ENCODE measurements at places on chromosomes 16 and 17.

DNA sequence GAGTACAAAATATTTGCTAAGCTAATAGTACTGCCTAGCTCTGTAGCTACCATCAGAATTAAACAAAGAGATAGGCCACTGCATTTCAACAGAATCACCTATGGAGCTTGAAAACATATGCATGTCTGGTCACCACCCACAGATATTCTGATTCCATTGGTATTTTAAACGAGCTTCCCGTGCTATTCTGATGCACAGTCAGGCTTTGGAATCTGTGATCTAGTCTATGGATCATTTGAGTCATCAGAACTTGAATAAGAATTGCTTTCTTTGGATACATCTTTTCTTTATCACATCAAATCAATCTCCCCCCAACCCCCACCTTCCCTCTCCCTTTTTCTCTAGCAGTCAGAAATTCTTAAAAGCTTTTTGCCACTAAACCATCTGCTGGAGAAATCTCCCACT is 124.7 kb downstream of the NPIPB5 start:
- peak; percentile 9 for DNase-seq

GRCh38 chr17:79207960-79208359 is 133.3 kb downstream of the ENGASE start:
- DNase-seq, result no peak

DNA sequence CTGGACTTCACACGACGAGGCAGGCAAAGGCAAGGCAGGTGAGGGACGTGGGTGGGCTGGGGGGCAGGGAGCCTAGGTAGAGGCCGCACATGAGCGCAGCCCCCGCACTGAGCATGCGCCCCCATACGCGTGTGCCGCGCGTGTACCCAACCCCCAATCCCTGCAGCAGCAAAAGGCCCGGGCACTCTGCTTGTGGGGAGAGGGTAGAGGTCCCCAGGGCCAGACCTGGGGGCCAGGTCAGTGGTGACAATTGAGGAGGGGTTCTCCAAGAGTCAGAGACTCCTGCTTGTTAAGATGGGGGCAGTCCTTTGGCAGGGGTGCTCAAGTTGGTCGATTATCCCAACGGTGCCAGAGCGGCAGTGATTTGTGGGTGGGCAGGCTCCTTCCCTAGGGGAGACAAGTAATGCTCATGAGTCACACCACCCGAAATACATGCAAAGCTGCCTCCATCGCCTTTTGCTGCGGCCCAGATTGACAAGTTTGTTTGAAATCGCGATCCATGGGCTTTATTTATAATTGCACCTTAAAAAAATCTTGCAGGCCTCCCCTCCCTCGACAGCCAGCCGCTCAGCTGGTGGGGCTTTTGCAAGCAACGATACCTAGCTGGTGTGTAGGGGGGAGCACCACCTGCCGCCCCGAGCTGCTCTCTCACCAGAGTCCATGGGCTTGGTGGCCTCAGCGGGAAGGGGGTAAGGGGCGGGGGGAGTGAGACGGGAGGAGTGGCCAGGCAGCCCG is 1.1 kb upstream of the GIT1 start:
- DNase-seq, result peak; percentile 64

GRCh38 chr17:17924131-17924856 is 47.9 kb downstream of the TOM1L2 start:
- DNase-seq, result peak; percentile 62

- DNase-seq, result no peak
These were observed 78.5 kb downstream of the C16orf78 start for GRCh38 chr16:49452108-49452507.

DNA sequence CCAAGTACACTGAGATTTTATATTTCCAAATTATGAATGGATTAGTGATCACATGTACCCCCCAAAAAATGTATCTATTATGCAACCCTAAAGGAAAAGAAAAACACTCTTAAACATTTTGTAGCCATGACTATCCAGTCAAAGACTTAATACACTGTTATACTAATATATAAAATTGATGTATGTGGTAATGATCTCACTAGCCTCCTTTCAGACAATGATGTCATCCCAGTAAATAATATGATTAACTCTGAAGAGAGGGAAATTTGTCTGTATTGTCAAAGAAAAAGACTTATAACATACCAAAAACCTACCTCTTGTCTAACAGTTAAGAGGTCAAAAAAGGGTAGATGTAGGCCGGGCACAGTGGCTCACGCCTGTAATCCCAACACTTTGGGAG is 80.7 kb downstream of the USP32 start:
- DNase-seq, result no peak

DNA sequence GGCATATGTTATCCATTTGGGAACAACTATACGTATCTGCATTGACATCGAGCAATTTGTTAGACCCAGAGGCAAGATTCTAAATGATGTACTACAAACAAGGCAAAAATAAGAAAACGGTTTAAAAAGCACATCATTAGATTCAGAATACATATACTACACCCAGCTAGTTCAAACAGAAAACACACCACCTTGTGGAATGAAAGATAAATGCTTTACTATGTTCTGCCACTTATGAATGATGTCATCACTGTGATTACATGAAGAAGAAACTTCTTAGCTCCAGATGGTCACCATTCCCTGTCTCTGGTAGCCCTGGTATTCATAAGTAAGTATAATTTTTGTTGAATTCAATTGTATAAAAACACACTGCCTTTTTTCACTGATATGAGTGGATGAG is 7.8 kb downstream of the NACA2 start:
- peak; percentile 74 for DNase-seq

DNA sequence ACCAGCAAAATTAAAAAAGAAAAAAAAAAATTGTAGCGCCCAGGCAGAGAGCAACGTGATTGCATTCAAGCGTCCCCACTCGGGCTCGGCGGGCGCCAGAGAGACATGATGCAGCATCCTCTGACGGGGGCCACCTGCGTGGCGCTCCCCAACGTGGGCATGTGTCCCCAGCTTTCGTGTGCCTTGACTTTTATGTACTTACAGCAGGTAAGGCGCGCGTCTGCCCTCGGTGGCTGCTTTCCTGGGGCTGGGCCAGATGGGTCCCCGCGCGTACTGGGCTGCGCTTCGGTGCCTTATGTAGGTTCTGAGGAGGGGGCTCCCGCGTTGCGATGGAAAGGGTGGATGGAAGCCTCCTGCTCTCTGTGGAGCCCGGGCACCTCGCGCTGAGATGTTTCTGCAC is 28.4 kb upstream of the RBFOX1 start:
- DNase-seq, result no peak

All from EH (cell line).